Neural crest cell (in vitro differentiated cells): ENCODE measurements at places on chromosomes 4 and X.

GRCh38 chrX:118218940-118219339 lies 102.3 kb upstream of the KLHL13 start:
- no peak for DNase-seq

GRCh38 chr4:23438764-23439163 lies 451.1 kb downstream of the PPARGC1A start:
- no peak for DNase-seq

GRCh38 chr4:80208610-80209339 lies 11.5 kb downstream of the PRDM8 start:
- DNase-seq: no peak

DNA sequence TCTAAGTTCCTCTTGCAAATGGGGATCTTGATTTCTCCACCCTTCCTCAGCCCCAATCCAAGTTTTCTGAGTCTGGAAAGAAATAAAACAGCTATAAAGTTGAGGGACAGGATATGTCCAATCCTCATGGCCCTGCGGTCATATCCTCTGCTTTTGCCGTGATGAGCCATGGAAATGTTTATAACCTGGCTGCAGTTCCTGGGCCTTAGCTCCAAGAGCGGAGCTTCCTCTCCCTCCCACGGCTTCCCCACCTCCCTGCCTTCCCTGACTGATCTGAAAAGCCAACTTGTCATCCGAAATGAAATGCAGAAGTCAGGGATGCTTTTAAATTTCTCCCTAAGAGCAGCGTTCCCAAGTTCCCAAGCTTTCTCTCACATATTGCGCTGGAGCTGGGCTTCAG lies 221.5 kb upstream of the SFRP2 start:
- no peak for DNase-seq

DNA sequence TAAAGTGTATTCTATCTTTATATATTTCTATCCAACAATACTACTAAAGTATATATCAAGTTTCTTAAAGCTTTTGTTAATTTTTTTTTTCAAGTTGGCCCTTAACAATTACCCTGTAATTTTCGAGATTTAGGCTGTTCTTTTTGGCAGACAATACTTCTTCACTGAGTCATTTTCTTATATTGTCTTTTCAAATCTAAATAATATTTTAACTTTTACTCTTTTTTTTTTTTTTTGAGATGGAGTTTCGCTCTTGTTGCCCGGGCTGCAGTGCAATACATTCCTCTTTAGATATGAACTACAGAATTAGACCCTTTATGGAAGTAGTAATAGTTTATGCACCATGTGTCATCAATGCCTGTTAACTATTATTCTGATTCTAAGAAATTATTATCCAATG lies 120.7 kb downstream of the GLRA3 start:
- no peak for DNase-seq

- no peak for DNase-seq
These were observed 319.1 kb upstream of the RPS6KA3 start for GRCh38 chrX:20585782-20586181.
